Stimulated activated CD4-positive, alpha-beta T cell treated with anti-CD3 and anti-CD28 coated beads, Interleukin-1b, Interleukin-23, amount 100 ng/mL, for 4 hours (primary cell): ENCODE measurements at places on chromosomes 6 and 20.

- DNase-seq, result no peak
These were observed 42.1 kb downstream of the PHACTR3 start for GRCh38 chr20:59646487-59646886.

- no peak for DNase-seq
These were observed 31.5 kb downstream of the RRBP1 start for GRCh38 chr20:17650301-17651128.

DNA sequence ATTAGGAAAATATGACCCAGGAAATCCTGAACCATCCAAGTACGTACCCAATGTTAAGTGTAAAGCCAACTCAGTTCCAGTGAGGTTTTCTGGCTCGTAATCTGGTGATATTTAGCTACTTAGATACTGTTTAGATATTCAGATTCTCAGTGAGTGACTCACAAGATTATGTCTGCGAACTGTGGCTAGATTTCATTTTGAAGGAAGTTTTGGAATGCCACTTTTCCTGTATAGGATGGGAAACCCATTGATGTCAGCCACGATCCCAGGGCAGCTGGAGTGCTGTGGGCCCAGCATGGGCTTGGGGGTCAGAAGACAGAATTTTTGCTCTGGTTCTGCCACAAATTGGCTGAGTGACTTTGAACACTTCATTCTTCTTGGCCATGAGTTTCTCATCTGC lies 76.3 kb downstream of the TMEM170B start:
- no peak for DNase-seq

- no peak for DNase-seq
These were observed 534.0 kb downstream of the CBLN4 start for GRCh38 chr20:55471052-55472006.

GRCh38 chr6:110329714-110330436 lies 28.3 kb downstream of the METTL24 start:
- no peak for DNase-seq

DNA sequence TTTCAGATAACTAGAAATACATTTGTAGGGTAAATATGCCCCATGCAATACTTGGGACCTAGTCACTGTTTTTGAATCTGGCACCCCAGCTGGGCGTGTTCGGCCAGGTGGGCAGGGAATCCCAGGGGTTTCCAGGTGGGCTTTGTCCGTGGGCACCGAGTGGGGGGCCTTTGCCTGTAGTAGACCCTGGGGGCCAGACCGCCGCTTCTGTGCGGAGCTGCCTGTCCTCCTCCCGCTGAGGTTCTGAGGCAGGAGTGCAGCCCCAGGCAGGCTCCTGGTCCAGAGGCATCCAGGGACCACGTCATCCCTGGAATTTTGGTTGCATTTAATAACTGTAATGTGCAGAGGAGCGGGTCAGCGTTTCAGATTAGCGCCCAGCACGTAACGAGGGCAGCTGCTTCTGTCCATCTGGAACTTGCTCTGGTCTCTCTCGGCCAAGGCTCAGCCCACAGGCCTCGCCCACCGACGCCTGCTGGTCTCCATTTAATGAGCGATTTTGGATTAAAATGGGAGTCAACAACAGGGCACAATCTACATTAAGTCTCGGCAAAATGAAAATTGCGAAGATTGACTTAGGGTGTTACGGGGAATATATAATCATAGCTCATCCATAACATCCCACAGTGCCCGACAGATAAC lies 12.8 kb downstream of the BHLHE23 start:
- DNase-seq, result no peak

GRCh38 chr6:126056355-126057004 lies 70.1 kb downstream of the TRMT11 start:
- DNase-seq, result no peak

DNA sequence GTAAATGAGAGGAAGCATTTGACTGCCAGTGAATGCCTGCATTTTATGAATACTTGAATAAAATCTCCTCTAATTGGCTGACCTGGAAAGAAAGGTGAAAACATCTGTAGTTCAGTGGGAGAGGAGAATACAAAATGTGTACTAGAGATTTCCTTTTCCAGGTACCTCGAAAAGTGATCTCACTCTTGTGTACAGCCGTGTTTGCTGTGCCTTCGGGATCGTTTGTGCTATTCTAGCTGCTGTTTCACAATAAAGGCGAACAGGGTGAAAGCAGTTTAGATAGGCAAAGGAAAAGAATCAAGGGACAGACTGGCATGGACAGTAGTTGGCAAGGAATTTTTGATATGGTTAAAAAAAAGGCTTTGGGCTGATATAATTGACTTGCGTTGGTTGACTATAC lies 112.3 kb downstream of the ARID1B start:
- DNase-seq, result no peak

GRCh38 chr6:166957087-166957804 lies 896 bp upstream of the RNASET2 start:
- DNase-seq, result no peak

GRCh38 chr20:11277858-11278257 lies 604.1 kb upstream of the JAG1 start:
- no peak for DNase-seq

DNA sequence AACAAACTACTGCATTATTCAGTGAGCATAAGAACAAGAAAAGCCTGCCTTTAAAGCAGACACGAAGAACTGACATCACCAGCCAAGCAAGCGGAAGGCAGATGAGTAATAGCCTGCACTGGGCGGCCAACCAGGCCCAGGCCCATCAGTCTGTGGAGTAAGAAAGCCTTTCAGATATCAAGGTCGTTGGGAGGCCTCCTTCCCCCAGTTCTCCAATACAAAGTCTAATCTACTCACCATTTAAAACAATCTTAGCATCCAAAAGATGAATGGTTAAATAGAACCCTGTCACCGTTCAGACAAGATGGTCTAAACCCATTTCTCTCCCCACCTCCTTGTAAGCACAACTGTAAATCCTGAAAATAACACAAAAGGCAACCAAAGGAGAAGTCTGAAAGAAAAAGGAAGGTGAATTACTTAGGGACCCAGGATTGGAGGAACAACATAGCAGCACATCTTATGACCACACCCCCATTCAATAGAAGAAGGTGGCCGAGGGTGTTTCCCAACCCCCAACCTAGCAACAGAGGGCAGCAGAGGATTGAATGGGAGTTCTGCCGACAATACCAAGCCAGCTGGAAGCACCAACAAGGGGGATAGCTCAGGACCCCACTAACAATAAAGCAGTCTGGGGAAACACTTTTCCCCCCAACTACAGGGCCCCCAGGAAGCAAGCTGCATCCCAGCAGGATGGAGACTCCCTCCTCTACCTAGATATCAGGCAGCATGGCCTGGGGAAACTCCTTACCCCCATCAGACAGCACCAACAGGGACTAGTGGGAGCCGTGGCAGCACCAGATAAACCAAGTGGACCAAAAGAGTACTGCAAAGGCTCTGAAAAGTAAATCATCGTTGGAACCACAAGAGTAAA lies 67.9 kb downstream of the ZHX3 start:
- DNase-seq, result no peak

DNA sequence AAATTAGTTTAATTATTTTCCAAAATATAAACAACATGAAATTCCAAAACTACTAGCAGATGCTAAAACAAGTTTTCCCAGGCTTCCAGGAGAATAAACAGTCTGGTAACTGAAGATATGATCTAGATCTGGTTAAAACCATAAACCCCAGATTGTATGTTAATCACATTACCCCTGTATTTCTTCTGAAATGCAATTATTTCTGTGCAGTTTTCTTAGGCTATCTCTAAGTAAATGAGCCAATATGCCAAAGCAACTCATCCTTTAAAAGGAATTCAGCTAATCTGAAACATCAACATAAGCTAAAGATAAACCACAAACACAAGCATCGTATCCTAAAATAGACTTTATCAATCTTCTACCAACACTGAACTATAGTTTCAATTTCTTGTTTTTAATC lies 44.6 kb upstream of the SENP6 start:
- DNase-seq, result no peak

GRCh38 chr6:169934699-169935347 lies 183.4 kb downstream of the ERMARD start:
- no peak for DNase-seq

DNA sequence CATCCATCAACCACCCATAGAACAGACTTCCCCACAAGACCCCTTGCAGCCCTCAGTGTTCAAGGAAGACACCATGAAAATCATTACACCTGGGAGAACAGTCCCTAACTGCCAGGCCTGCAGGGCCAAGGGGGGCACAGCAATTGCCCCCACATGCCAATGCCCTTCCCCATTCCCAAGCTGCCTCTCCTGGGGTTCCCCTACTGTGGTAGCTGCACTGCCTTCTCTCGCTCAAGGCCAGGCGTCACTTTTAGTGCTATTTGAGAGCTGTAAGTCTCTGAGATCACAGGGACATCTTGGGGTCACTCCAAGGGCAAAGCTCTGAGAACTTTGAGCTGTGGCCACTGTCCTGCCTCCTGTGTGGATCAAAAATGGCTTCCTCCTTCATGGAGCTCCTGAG lies 6.0 kb upstream of the ACSS1 start:
- no peak for DNase-seq

GRCh38 chr20:50373674-50374286 lies 136.4 kb upstream of the PTPN1 start:
- no peak for DNase-seq

DNA sequence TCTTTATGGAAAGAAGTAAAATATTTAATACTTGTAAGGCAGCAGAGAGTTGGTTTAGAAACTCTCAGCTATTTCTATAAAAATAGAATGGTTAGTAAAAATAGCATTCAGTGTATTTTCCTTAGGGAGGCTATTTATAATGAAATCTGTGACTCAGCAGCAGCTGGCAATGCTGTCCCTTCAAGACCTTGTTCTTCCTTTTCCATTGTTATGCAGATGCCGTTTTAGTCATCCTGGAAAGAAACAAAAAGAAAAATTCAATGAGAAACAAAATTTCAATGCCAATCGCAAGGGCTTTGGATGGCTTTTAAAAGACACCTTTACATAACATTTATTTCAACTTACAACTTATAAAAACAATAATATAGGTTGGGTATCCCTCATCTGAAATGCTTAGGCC lies 17.5 kb downstream of the MPC1 start:
- no peak for DNase-seq

DNA sequence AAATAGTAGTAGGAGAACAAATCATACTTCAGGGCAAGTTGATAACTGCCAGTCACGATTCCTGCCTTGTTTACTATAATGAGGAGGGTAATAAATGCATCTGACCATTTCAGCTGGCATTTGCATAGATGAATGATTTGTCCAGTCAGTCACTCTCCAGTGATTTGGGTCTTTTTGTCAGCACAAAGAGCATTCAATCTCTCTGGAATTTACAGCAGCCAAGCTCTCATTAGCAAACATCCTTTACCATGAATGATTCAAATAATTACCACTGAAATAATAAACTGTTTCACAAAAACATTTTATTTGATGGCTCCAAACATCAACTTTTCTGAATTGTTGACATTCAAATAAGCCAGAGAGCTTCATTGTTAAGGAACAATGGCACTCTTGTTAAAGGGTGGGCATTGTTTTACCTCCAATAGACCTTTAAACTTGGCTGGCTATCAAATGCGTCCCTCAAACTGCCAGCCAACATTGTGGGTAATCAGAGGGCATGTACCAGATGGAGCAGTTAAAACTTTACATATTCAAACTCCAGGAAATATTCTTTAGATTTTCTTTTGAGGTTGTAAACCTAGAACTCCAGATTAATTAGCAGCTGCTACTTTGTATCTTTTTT lies 30.0 kb upstream of the FBXL4 start:
- no peak for DNase-seq

DNA sequence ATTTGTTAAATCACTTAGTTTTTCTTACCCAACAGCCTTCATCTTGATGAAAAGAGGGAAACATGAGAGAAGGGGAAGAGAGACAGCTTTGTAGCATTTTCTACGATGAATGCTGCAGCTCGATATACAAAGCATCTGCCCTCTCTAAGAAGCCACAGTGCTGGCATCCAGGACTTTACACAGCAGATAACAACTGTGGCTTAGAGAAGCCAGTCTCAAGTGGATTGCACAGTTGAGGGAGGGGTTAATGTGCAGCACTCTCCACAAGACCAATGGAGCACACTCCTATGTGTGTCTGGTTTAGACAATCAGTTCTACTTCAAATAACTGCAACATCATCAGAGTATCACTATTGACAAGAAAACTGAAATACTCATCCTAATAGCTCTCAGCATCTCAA lies 5.8 kb downstream of the C6orf120 start:
- no peak for DNase-seq

- DNase-seq, result peak; percentile 79
These were observed 120.5 kb upstream of the PRSS16 start for GRCh38 chr6:27126815-27127537.

DNA sequence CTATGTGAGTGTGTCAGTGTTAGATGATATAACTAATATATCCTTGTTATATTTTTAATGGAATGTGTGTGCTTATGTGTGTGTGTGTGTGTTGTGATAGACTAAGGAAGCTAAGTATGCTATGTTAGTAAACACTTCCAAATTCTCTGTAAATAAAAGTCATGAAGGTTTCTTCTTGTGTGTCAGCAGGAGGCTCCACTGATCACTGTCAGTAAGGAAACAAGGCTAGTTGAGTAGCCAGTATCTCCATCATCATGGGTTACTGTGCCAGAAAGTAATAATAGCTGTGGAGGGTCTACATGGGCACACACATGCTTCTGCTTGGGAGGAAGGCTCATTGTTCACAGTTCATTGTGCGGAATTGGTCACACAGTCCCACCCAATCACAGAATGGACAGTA lies 302.8 kb upstream of the RNF217 start:
- no peak for DNase-seq

GRCh38 chr6:96545882-96546281 lies 17.0 kb upstream of the FHL5 start:
- no peak for DNase-seq

GRCh38 chr6:81998432-81998831 lies 246.0 kb upstream of the TENT5A start:
- DNase-seq, result no peak

DNA sequence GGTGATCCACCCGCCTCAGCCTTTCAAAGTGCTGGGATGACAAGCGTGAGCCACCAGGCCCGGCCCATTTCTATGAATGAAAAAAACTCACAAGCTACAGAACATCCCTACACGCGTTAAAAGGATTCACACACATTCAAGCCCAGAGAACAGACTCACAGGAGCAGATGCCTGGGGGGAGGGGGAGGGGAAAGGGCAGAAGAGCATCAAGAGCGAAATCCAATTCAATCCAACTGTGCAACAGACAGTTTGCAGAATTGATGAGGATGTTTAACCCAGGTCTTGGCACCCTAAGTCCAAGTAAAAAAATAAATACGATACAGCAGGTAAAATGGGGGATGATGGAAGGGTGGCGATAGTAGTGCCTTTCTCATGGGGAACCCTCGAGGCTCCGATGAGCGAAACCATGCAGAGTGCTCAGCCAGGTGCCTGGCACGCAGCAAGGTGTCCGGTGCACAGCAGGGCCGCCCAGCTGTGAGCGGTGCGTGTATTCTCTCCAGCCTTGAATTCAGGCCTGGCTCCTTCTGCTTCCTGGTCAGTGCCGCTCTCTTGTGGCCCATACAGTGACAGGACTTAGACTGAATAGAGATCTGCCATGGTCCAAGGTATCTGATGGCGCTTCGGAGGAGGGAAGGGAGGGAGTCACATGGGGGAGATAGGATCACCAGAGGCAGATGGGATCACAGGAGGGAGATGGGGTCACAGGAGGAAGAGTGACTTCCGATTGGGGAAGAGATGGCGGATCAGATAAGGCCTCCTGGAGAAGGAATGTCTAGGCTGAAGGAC lies 35.4 kb upstream of the ANGPT4 start:
- DNase-seq, result no peak
